ENCODE measurements at places on chromosomes 7 and 10.

GRCh38 chr10:121340271-121340831 is 257.9 kb downstream of the FGFR2 start:
- no peaks in the 10 kb centered on the region for H3K4me1 ChIP-seq
- H3K27me3 ChIP-seq = no peaks in the 10 kb centered on the region
- no peak overlapping the region for H3K27ac ChIP-seq
- ATAC-seq = no peak
- H3K36me3 ChIP-seq = no peaks in the 10 kb centered on the region
- no peak overlapping the region for H3K4me3 ChIP-seq

DNA sequence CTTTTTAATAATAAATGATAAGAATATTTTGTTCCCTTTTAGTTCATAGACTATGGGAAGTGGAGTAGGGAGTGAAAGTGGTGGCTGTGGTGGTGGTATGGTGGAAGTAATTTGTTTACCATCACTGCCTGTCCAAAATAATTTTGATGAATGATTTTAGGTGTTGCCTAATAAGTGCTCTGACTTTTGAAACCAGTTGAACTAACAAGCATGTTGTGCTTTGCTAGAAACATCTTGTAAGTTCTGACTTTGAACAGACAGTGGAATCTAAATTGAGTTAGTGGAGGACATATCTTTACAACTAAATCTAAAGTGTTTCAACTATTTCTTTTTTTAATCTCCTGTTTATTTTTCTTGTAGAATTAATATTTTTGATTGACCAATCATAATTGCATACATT is 49.7 kb downstream of the ZEB1 start:
- no peak overlapping the region for H3K4me3 ChIP-seq
- peaks cover 28% of the 10 kb centered on the region for H3K4me1 ChIP-seq
- H3K27ac ChIP-seq = no peak overlapping the region
- H3K36me3 ChIP-seq = peaks cover under 1% of the 10 kb centered on the region
- no peak for ATAC-seq

DNA sequence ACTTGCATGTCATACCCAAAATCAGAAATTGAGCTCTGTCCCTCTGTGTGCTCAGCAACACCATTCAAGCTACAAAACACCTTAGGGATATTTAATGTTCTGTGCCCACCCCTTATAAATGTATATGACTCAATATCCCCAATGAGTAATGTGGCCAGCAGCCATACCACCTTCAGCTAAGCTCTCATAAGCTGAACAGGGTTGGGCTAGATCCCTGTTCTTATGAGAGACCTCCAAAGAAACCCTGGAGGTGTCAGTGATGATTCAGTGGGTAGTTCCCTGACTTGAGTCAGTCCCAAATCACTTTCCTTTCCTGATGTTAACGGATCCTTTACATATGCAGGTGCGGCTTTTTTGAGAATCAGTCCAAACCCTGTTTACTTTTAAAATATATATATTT is 253.8 kb downstream of the CREB5 start:
- peaks cover 10% of the 10 kb centered on the region for H3K27me3 ChIP-seq
- ATAC-seq = no peak
- H3K4me3 ChIP-seq = no peak overlapping the region
- no peak overlapping the region for H3K27ac ChIP-seq
- H3K36me3 ChIP-seq = no peaks in the 10 kb centered on the region

DNA sequence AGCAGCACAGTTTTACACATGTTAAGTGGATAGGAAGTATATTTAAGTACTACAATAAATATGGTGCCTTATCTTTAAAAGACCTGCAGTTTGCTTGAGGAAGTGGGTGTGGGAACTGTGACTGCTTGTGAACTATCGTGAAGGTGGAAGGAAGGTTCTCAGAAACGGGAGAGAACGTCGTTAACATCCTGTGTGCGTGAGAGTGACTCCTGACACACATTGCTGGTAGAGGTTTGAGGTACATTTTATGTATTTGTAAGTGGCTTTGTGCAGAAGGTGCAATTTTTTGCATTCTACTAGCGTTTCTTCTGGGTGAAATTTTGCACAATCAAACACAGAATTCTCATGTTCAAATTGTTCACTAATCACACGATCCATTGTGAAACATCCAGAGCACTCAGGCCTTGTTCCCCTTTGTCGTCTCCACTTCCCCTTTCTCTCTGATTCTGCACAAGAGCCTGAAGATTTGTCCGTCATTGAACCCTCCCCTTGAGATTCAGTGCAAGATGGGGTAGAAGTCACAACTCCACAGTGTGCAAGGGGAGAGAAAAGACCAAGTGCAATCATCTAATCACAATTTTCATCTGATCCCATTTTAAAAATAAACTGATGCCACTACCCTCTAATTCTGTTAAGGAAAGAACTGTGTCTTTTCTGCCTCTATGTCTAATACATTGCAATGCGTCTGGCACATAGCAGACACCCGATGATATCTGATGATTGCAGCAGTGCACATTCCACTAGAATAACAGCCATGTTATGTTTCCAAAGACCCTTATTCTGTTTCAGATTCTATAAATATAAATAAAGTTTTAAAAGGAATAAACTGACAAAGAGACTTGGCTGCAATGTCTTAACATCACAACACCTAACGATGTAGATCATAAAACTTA is 279.9 kb downstream of the NEBL start:
- no peaks in the 10 kb centered on the region for H3K36me3 ChIP-seq
- no peak overlapping the region for H3K4me3 ChIP-seq
- ATAC-seq = no peak

- no peak overlapping the region for H3K4me3 ChIP-seq
- H3K4me1 ChIP-seq = peaks cover 9% of the 10 kb centered on the region
- no peak overlapping the region for H3K27ac ChIP-seq
- H3K36me3 ChIP-seq = peaks cover 33% of the 10 kb centered on the region
- no peak for ATAC-seq
Measured at GRCh38 chr7:129831424-129832058, 121.2 kb downstream of the UBE2H start.

DNA sequence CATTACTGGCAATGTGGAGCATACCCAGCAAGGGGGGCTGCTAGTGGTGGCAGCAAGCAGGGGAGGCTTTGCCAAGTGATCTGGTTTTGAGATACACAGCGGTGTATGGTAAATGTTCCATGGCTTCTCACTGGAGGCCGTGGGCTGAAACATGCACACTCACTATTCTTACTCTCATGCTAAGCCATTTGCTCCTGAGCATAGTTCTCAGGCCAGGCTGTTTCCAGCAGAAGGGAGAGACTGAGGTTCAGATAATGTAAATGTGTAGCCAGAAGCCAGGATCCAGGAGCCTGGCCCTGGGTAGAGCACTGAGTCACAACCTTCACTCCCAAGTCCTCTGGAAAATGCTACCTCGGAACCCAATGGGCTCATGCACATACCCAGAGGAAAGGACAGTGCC is 757.9 kb downstream of the GRID1 start:
- no peak overlapping the region for H3K4me3 ChIP-seq
- H3K36me3 ChIP-seq = no peaks in the 10 kb centered on the region
- ATAC-seq = no peak
- H3K4me1 ChIP-seq = peaks cover 19% of the 10 kb centered on the region

GRCh38 chr10:28797904-28798371 is 120.6 kb downstream of the BAMBI start:
- no peak for ATAC-seq
- no peaks in the 10 kb centered on the region for H3K4me1 ChIP-seq
- H3K36me3 ChIP-seq = no peaks in the 10 kb centered on the region
- peaks cover 10% of the 10 kb centered on the region for H3K27me3 ChIP-seq

DNA sequence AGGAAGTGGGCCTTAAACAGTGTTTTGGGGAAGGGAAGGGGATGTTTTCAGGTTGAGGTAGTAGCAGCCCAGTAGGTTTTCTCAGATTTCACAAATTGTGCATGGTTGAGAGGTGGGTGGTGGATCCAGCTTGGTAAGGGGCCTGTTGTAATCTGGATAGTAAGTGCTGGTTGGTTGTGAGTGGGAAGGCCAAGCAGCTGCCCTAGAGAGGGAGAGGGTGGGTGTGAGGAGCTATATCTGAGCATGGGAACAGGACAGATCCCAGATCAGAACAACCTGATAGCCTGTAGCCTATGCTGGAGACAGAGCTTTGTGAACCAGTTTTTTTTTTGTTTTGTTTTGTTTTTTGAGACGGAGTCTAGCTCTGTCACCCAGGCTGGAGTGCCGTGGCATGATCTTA is 53.9 kb upstream of the ZMIZ2 start:
- no peaks in the 10 kb centered on the region for H3K4me1 ChIP-seq
- peak overlapping the region; percentile 21 for H3K27ac ChIP-seq
- peaks cover 87% of the 10 kb centered on the region for H3K36me3 ChIP-seq
- H3K4me3 ChIP-seq = no peak overlapping the region

- peaks cover 6% of the 10 kb centered on the region for H3K36me3 ChIP-seq
- no peaks in the 10 kb centered on the region for H3K27me3 ChIP-seq
- H3K4me3 ChIP-seq = peak overlapping the region; percentile 65
- peak; percentile 72 for ATAC-seq
- H3K27ac ChIP-seq = peak overlapping the region; percentile 65
Measured at GRCh38 chr7:77330169-77330882, 85.8 kb downstream of the GSAP start.

GRCh38 chr7:151175793-151176311 is 8.4 kb upstream of the GBX1 start:
- no peak overlapping the region for H3K4me3 ChIP-seq
- H3K36me3 ChIP-seq = no peaks in the 10 kb centered on the region
- no peak for ATAC-seq
- H3K27me3 ChIP-seq = peaks cover 19% of the 10 kb centered on the region
